Activated CD4-positive, alpha-beta T cell treated with anti-CD3 and anti-CD28 coated beads for 36 hours (primary cell): ENCODE measurements at places on chromosomes 11 and 22. TPM values are rescaled to one million over a fixed set of nuclear protein-coding genes. Genes with fewer than 3 reads are reported as not detected.

Gene BCO2
- 0.75 TPM for total RNA-seq

Gene EIF3D
- 359 TPM for total RNA-seq

Gene MYO18B
- 0.53 TPM for total RNA-seq

Gene VSIG2
- not detected for total RNA-seq

Gene DRD4
- 0.47 TPM for total RNA-seq

Gene MYO7A
- 0.48 TPM for total RNA-seq

Gene MPPED2
- 0.54 TPM for total RNA-seq

Gene GDPD5
- total RNA-seq, result 22.0 TPM

Gene OVOL1
- 0.19 TPM for total RNA-seq

Gene BTG4
- total RNA-seq, result not detected

Gene SYCE3
- total RNA-seq, result 3.8 TPM

Gene SAMM50
- total RNA-seq, result 43.8 TPM

Gene YPEL1
- total RNA-seq, result 1.0 TPM

Gene TBC1D22A
- total RNA-seq, result 36.0 TPM

GRCh38 chr22:49735411-49735900 is 92.2 kb downstream of the BRD1 start:
- peak; percentile 45 for DNase-seq

- DNase-seq, result no peak
These were observed 1475.5 kb upstream of the TENM4 start for GRCh38 chr11:80916173-80916798.

- DNase-seq, result no peak
These were observed 18.9 kb downstream of the POLA2 start for GRCh38 chr11:65280646-65281045.

DNA sequence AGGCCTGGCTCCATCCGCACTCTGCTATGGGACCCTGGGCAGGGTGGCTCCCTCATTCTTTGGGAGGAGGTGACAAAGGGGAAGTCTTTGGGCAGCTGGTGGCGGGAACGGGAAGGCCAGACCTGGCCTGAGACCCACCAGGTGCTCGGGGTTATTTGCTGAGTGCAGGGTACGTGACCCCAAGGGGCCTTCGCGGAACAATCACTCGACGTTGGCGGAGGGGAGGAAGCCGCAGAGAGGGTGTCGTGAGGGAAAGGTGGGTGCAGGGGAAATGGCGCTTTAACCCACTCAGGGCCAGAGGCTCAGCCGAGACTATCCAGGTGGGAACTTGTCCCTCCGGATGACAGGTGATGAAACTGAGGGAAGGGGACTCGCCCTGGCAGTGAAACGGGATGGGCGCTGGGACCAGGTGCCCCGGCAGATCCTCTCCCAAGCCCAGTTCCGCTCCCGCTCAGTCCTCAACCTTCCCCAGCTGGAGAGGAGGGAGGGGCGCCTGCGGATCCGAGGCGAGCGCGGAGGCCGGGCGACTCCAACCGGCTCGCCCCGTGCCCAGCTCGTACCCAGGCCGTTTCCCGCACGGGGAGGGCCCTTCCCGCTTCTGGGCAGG is 911 bp downstream of the A4GALT start:
- DNase-seq, result no peak

- no peak for DNase-seq
These were observed 609.0 kb upstream of the CNTN5 start for GRCh38 chr11:98411777-98412176.

GRCh38 chr11:128437136-128437535 is 150.2 kb downstream of the ETS1 start:
- no peak for DNase-seq

GRCh38 chr22:16932577-16932976 is 75.4 kb downstream of the GAB4 start:
- no peak for DNase-seq

- no peak for DNase-seq
These were observed 978.3 kb downstream of the BRD1 start for GRCh38 chr22:48849219-48849912.

DNA sequence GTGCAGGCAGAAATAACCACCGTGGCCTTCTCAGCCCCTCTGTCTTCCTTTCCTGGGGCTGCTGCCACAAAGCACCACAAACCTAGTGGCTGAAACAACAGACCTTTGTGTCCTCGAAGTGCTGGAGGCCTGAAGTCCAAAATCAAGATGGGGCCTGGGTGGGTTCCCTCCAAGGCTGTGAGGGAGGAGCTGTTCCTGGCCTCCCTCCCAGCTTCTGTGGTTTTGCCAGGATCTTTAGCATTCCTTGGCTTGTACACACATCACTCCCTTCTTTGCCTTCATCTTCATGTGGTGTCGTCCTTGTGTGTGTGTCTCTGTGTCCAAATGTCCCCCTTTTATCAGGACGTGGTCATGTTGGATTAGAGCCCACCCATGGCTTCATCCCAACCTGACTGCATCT is 29.0 kb upstream of the PARVG start:
- DNase-seq, result no peak

- no peak for DNase-seq
These were observed 37.6 kb upstream of the KLHL35 start for GRCh38 chr11:75470476-75471080.

GRCh38 chr11:12196308-12196707 is 85.9 kb downstream of the MICAL2 start:
- DNase-seq, result no peak

DNA sequence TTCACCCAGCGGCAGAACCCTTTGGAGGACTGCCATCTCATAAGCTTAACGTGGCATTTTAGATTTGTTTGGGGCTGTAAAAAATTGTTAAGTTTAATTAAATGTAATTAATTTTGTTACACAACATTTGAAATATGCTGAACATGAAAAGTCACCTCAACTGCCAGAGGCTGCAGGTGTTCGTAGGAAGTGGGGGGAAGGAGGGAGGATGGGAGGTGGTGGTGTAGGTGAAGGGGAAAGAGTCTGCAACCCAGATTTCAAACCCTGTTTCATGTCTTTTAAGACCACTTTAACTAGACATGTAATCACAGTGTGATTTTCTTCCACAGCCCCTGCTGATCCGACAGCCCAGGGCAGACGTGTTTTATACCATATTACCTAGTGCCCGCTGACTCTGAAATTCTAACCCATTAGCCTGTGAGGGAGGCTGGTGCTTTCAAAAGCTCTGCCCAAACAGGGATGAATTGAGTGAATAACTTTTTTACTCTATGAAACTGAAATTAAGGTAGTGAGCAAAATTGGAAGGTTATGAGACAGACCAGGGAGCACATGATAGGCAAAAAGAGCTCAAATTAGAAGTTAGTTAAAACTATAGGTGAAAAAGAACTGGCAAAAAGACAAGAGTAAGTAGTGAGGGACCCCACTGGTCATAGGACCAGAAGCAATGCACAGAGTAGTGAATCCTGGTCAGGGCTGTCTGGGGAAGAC is 279.8 kb downstream of the DDX10 start:
- DNase-seq, result no peak

DNA sequence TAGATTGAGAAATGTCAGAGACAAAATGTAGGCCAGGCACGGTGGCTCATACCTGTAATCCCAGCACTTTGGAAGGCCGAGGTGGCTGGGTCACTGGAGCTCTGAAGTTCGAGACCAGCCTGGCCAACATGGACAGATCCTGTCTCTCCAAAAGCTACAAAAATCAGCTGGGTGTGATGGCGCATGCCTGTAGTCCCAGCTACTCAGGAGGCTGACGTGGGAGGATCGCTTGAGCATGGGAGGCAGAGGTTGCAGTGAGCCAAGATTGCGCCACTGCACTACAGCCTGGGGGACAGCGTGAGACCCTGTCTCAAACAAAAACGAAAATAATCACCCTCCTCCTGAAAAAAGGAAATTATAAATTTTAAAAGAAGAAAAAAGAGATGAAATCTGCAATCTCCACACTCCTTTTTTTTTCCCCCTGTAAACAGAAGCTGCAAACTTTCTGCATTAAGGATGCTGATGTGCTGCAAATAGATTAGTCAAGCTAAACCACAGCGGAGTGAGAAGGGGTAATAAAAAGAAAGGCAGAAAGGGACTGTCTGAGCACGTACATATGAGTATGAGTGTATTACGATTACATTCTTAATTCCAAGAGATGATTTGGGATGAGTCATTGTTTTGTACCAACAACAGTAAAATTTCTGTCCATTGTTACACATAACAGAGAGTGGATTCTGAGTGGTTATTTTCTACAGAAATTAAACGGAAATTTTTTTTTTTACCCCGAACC is 87.3 kb downstream of the SIK3 start:
- DNase-seq, result no peak

DNA sequence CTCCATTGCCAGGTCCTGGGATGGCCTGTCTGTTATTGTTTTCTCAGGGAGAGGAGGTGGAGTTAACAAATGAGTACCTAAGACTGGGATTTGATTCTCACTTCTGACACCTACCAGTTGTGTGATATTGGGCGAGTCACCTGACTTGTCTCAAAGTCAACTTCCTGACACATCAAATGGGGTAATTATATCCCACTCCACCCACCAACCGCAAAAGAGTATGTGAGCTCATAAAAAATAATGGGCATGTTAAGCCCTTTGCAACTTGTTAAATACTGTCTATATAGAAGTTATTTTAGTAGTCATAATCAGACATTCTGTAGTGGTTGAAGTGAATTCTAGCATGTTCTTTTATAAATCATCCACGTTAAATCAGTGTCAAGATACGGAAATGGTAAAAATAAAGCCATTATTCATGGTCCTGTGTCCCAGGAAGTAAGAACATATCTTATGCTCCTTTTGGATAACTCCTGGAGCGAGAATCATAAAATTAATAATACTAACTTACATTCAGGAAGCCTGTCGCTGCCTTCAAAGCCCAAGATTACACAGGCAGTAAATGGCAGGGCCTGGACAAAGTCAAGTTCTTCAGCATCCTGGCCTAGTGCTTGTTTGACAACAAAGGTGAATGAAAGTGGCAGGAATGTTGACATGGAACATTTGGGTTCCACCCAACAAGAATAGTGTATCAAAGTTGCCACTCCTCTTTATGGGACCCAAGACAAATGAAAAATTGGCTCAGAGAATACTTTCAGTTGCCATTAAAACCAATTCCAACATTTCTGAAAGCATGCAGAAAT is 54.3 kb downstream of the SYTL2 start:
- peak; percentile 43 for DNase-seq

GRCh38 chr11:73242251-73243092 is 24.4 kb downstream of the P2RY2 start:
- peak; percentile 87 for DNase-seq

GRCh38 chr11:1754376-1755150 is 4.2 kb upstream of the IFITM10 start:
- DNase-seq, result peak; percentile 15

DNA sequence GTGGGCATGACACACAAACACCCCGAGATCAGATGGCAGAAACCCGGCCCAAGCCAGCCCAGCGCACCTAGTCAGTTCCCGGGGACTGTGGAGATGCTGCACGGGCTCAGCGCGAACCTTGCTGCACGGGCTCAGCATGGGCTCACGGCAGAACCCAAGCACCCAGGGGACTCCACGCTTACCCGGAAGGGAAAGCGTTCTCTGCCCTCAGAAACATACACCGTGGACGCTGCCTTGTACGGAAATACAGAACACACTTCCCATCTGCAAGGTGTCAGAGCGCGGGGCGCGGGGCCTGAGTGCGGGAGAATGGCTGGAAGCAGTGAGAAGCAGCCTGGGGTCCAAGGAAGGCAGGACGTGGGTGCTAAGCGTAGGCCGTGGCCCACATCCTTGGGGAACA is 319.9 kb downstream of the NTM start:
- DNase-seq, result no peak

GRCh38 chr22:22244316-22245250 is at the start of gene VPREB1:
VPREB1 (plus strand) TSS chr22:22244786; CDS start chr22:22244814, 28 bp downstream.
- DNase-seq, result no peak

DNA sequence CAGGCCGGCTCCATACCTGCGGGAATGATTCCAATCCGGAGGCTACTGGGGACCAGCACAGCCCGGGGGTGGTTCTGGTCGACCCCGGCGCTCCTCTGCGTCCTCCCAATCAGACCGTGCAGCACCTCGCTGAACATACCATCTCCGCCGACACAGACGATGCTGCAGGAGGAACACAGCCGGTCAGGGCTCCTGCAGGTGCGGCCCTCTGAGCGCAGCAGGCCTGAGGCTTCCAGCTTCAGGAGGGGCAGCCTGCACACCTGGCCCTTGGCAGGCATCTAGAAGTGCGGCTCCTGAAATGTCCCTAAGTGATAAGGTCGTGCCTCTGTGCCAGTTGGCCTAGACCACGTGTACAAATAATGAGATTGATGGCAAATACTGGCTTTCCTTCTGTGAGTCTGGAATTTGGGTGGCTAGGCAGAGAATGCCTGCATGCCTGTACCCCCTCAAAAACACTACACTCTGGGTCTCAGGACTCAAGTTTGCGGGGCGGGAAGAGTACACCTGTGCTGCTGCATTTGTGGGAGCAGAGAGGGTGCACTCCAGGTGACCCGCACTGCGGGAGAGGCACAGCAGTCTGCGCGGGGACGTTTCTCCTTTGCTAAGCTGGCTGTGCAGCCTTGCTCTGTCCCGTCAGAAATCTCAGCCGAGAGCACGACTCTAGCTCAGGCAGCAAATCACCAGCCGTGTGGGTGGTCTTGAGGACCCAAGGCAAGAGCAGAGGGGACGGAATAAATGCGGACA is 30.1 kb downstream of the CERK start:
- no peak for DNase-seq

- DNase-seq, result no peak
These were observed 32.2 kb upstream of the DMC1 start for GRCh38 chr22:38602166-38602565.

DNA sequence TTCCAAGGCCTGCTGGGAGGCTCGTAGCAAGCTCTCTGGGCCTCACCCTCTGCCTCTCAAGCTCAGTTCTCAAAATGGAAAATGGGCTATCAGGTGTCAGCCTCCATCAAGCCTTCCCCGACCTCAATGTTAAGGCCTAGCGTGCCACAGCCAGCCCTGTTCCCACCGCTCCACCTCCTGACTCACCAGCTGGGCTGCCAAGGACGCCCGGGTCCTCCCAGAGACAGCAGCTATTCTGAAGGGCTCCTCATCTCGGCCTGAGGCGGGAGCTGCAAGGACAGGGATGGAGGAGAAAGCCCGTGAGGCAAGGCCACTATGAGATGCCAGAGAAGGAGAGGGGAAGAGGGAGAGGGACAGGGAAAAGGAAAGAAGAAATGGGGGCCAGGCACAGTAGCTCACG is 19.9 kb downstream of the ARAP1 start:
- no peak for DNase-seq
